Stimulated activated CD4-positive, alpha-beta T cell treated with anti-CD3 and anti-CD28 coated beads, Interleukin-4, amount 100 ng/mL, for 48 hours (primary cell): ENCODE measurements at places on chromosomes 1 and 21.
A peak's percentile ranks its signal among the peaks of the same experiment; 100 is the strongest.

DNA sequence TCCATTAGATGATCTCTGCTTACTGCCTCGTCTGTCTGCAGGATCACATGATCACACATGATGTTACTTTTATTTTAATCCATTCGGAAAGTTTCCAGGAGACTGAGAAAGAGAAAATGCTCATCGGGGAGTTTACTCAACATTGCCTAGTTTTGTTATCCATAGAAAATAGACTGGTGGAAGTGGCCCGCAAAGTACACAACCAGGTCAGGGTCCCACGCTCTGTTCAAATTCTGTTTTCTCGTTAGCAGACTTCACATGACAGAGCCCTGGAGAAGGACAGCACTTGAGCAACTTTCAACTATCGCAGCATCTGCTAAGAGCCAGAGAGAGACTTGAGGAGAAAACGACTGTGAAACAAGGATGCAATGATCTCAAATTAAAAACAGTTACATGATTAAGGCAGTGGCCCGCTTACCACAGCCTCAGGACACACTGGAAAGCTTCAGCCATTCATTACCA is 44.2 kb downstream of the ADAMTS1 start:
- DNase-seq, result no peak

- peak; percentile 10 for DNase-seq
Observed at GRCh38 chr1:12549460-12550349, 68.3 kb downstream of the DHRS3 start.

- DNase-seq, result peak; percentile 61
Observed at GRCh38 chr21:45542242-45542666, at the start of gene SLC19A1. SLC19A1 (minus strand) TSS chr21:45542440; CDS start chr21:45537959, 4,481 bp downstream.

GRCh38 chr21:43809346-43809799 is 20.0 kb downstream of the RRP1 start:
- no peak for DNase-seq

DNA sequence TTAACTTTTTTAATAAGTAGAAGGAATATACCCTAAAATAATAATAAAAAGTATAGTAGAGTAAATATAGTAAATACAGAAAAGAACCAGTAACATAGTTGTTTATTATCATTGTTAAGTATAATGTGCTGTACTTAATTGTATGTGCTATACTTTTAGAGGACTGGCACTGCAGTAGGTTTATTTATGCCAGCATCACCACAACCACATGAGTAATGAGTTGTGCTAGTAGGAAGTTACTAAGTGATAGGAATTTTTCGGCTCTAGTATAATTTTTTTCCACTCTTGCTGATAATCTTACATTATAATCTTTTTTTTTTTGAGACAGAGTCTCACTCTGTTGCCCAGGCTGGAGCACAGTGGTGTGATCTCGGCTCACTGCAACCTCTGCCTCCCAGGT is 71.6 kb downstream of the IVNS1ABP start:
- DNase-seq, result no peak

GRCh38 chr1:234647758-234648157 is 37.8 kb upstream of the IRF2BP2 start:
- DNase-seq, result no peak

DNA sequence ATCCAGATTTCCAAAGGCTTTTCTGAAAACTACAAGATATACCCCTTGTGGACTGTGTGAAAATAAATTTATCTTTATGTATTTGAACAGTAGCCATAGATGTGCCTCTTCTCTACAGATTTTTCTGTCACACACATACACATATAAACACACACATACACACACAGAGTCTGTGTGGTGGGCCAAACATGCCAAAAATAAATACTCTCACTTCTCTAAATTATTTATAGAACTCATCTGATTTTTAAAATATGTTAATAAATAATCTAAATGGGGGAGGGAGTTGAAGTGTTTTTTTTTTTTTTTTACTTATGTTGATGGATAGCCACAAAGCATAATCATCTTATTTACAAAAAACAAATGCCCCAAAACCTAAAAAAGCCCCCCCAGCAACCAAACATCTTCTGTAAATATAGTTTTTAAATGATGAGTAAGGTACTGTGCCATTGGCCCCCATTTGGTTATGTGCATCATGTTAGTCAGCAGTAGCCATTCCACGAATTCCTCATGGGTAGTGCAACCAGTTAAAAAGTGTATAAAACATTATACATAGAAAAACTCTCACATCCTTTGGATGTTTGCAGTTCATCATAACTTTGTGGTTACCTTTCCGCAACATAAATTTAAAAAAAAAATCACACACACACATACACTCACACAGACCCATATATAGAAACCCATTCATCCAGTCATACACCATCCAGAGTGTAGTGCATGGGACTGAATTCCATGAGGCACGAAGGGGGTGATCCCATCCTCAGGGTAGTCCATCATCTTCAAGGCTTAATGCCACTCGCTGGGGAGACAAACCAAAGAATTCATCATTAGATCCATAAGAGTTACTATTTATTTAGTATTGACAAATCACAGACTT is 8.2 kb upstream of the MAGOH start:
- no peak for DNase-seq

GRCh38 chr21:27149034-27149433 is 182.1 kb upstream of the ADAMTS5 start:
- no peak for DNase-seq

DNA sequence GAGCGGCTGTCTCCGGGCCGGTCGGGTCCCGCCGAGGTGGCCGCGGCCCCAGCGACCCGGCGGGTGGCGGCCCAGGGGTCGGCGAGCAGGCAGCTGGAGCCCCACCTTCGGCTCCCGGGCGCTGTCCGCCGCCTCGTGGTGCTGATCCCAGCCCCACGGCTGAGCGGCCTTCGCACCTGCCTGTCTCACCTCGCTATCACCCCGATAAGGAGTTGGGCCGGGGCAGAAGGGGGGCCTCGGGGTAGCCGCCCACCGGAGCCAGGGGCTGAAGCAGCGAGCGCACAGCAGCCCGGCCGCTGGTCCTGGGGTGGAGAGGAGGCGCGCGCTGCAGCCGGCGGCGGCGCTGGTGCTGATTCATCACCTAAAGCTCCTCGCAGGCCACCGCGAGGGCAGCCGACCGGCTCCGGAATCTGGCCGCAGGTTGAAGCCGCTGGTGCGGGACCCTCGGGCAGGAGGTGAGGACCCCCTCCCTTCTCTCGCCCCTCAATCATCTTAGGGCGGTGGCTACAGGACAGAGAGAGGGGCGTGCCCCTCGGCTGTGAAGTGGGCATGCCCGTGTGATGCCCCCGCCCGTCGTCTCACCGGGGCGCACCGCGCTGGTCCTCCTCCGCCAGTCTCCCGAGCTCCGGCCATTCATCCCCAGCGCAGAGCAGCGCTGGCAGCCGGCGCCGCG is 575 bp downstream of the TRIM67 start:
- no peak for DNase-seq

DNA sequence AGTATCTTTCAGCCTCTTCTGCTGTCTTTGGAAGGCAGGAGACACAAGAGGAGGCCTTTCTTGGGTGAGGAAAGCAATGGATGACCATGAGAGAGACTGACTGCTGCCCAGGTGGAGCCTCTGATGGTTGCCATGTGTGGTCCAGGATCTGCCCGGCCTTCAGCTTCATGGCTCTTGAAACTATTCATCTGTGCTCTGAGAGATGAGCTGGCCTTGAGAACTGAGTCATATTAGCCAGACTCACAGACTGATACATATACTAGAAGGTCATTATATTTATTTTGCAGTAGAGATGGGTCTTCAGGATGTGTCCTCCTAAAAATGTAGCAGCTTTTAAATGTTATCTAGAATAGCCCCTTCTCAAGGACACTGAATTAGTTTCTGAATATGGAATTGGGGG is 33.7 kb downstream of the PTGFRN start:
- no peak for DNase-seq

- DNase-seq, result no peak
Observed at GRCh38 chr21:41684381-41685245, 82.2 kb downstream of the RIPK4 start.

- DNase-seq, result no peak
Observed at GRCh38 chr1:173400387-173400995, 76.6 kb upstream of the PRDX6 start.

DNA sequence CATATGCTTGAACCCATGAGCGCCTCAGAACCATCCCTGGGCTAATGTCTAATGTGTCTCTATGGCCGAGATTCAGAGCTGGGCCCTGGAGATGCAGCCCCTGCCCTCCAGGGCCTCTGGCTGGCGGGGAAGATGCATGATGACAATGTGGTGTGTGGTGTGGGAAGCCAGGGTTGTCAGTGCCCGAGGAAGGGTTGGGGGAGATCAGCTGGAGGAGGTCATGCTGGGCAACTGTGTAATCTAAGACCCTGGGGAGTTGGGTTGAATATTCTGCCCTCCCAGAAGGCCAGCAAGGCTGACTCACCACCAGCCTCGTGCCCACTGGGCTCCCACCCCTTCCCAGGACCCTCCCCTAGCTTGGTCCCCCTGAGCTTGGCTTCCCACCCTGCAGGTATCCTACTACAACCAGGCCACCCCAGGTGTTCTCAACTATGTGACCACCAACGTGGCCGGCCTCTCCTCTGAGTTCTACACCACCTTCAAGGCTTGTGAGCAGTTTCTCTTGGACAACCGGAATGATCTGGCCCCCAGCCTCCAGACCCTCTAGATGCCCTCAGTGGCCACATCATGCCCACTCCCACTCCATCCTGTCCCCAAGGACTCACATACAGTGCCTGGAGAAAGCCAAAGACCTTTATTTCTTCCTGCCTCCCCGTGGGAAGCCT is 14.6 kb downstream of the FAM151A start:
- no peak for DNase-seq

DNA sequence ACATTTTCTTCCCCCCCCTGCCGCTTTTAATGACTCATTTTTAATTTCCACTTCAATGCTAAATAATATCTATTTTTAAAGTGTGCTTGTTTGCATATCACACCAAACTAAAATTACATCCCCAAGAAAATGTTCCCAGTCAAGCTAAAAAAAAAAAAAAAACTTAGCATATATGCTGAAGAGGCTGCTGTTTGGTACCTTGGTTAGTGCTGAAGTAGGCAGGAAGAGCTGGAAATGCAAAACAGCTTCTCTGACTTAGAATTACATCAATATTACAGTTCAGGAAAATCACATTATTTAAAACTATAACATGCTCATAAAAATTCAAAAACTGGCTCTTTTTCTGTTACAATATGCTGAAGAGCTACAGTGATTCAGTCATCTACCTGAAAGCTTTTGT is 372.3 kb downstream of the SMYD3 start:
- no peak for DNase-seq

DNA sequence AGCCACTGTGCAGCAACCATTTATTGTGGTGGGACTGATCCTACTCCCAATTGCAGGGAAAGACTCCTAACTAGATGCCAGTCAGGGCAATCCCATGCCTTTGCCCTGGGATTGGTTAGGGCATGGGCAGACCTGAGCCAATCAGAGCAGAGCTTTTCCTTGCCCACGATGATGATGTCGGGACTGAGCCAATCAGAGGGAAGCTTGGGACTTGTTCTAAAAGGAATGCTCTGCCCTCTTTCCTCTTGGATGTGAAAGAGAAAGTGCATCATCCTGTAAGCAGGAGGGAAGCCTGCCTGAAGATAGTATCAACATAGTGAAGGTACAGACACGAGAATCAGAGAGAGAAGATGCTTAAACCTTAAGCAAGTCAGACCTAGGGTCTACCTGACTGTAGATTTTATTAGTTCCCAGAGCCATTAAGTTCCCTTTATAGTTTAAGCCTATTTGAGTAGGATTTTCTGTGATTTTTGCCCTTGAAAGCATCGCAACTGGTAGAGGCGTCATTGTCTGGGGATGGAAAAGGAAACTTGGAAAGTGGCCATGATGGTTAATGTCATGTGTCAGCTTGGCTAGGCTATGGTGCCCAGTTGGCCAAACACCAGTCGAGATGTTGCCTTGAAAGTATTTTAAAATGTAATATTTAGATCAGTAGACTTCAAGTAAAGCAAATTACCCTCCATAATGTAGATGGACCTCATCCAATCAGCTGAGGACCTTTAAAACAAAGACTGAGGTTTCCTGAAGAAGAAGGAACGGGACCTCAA is 19.9 kb downstream of the IRF2BP2 start:
- DNase-seq, result no peak

DNA sequence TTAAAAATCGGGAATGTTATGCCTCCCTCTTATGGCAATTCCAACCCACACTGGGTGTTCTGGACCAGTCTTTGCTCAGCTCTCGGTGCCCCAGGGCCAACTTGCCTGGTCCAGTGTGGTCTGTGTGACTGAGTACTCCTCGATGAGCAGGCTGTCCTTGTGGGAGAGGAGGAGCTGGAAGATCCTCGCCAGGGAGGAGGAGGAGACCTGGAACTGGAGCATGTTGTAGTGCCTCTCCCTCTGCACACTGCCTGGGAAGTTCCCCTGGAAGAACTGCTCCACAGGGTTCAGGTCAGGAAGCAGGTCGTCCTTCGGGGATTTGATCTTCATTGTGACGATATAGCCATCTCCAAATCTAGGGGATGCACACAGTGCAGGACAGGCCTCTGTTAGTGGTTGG is 88.5 kb upstream of the GCLM start:
- no peak for DNase-seq

GRCh38 chr1:185139246-185139645 is 17.5 kb downstream of the TRMT1L start:
- DNase-seq, result no peak

DNA sequence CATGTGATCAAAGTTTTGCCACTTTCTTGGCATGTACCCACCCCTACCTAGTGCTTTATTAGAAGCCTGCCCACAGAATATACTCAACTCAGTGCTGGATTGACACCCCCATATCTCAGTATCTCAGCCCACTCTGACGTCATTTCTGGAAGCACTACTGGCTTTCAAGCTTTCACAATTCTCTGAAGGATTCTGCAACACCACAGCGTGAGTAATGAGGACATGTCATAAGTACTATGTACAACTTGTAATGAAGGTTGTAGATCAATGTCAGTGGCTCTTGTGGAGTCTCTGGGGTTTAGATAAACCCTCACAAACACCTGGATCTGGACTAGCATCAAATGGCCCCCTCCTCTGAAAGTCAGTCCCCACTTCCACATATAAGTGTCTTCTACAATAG is 57.2 kb downstream of the TNFSF4 start:
- no peak for DNase-seq

DNA sequence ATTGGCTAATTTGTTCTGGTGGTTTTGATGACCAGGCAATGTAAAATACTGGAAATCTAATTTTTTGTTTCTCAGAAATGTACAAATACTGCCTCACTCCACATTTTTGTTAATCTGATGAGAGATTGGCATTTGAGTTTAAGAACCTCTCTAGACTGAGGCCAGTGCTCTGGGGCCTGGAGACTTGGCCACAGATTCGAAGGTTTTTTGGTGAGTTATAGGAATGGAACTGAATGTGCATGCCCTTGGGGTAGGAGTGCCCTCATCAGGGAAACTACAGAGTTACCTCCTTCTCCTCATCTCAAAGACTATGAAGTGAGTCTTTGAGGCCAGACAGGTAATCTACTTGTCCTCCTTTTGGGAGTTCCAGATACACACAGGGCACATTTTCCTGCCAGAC is 347.9 kb downstream of the LTN1 start:
- no peak for DNase-seq

DNA sequence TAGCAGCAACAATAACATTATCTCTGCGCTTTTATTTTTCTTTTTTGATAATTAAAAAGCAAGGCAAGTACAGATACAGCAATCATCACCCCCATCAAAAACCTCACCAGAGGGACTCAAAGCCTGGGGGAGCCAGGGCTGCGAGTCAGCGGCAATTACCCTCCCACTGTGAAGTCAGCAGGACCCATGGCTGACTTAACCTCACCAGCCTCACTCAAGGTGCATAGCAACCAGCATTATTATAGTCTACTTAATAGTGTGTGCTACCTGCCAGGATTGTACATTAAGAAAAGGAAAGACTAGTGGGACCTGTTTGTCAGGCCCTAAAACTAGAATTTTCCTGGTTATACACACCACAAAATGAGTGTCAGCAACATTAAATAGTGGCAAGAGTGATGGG is 28.9 kb upstream of the SERBP1 start:
- no peak for DNase-seq

GRCh38 chr1:23865543-23865930 is 2.6 kb downstream of the FUCA1 start:
- DNase-seq, result no peak
